Activated CD4-positive, alpha-beta T cell treated with anti-CD3 and anti-CD28 coated beads for 36 hours (primary cell): ENCODE measurements at places on chromosomes 16 and 17.

GRCh38 chr16:527015-527903, at the start of gene CAPN15:
TSS of gene CAPN15 (plus strand) at chr16:527712. CDS start at chr16:546839, 19,127 bp downstream.
- peak; percentile 91 for DNase-seq

DNA sequence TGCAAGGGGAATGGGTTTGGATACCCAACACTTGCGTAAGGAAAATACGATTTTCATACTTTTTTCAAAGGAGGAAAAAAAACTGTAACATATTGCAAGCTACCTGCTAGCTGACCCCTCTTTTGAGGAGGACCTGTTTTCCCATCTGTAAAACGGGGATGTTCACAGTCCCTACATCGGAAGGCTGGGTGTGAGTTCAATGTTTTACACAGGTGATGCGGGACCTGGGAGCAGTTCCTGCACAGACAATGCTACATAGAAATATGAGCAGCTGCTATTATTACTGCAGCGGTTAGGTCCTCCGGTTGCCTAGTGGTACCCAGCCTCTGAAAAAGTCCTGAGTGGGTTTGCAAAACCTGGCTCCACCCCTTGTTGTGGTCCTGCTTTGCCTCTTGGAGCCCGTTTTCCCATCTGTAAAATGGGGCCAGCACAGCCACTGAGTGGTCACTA, 3.5 kb downstream of the SOCS1 start:
- DNase-seq = peak; percentile 46

GRCh38 chr17:67322042-67322787, 44.2 kb downstream of the PSMD12 start:
- no peak for DNase-seq

DNA sequence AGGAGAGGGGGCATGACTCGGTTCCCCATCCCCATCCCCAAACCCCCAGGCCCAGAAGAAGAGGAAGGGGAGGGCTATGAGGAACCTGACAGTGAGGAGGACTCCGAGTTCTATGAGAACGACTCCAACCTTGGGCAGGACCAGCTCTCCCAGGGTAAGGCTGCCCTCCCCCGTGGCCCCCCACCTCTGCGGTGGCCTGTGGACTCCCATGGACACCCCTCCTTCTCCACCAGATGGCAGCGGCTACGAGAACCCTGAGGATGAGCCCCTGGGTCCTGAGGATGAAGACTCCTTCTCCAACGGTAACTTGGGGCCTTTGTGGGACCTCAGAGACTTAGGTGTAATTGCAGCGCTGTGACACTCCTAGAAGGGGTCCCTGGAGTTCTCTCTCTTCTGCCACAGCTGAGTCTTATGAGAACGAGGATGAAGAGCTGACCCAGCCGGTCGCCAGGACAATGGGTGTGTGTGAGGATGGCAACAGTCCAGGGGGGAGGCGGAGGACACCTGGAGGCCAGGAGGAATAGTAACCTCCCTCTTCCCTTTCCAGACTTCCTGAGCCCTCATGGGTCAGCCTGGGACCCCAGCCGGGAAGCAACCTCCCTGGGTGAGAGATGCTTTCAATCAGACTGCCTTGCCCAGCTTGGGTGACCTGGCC, 5.6 kb downstream of the CD19 start:
- no peak for DNase-seq

DNA sequence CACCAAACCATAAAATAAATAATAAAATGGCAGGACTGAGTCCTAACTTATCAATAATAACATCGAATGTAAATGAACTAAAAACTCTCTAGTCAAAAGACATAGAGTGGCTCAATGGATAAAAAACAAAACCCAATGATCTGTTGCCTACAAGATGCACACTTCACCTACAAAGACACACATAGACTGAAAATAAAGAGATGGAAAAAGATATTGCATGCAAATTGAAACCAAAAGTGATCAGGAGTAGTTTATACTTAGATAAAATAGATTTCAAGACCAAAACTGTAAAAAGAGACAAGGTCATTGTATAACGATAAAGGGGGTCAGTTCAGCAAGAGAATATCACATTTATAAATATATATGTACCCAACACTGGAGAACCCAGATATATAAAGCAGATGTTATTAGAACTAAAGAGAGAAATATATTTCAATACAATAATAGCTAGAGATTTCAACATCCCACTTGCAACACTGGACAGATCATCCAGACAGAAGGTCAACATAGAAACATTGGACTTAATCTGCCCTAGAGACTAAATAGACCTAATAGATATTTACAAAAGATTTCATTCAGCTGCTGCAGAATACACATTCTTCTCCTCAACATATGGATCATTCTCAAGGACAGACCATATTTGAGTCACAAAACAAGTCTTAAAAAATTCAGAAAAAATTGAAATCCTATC, 29.8 kb downstream of the SLC47A2 start:
- DNase-seq = no peak

DNA sequence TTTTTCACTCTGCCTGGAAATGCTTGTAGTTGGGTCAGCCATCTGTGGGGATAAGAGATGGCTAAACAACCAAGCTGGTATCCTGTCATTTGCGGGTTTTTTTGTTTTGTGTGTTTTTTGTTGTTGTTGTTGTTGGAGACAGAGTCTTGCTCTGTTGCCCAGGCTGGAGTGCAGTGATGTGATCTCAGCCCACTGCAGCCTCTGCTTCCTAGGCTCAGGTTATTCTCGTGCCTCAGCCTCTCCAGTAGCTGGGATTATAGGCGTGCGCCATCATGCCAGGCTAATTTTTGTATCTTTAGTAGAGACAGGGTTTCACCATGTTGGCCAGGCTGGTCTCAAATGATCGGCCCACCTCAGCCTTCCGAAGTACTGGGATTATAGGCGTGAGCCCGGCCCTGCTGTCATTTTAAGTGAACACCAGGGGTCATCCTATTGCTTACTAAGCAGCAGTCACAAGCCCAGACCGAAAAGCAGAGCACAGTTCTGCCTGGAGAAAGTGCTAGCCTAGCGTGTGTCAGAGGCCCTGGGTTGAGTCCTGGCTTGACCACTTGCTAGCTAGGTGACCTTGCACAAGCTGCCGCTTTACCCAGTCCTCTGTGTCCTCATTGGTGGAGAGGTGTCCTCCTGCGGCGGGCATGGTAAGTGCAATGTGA, 4.6 kb downstream of the SMCR8 start:
- peak; percentile 33 for DNase-seq
